ENCODE measurements at places on chromosomes 16 and 17.

GRCh38 chr16:81371106-81371505 lies 56.3 kb downstream of the GAN start:
- H3K36me3 ChIP-seq, result peaks cover 26% of the 10 kb centered on the region
- DNase-seq, result no peak
- no peaks in the 10 kb centered on the region for H3K27me3 ChIP-seq
- H3K4me3 ChIP-seq, result no peak overlapping the region
- no peak overlapping the region for H3K27ac ChIP-seq

- H3K4me1 ChIP-seq, result no peaks in the 10 kb centered on the region
- no peaks in the 10 kb centered on the region for H3K36me3 ChIP-seq
- no peak overlapping the region for H3K27ac ChIP-seq
- no peak for DNase-seq
- no peak overlapping the region for H3K4me3 ChIP-seq
Measured at GRCh38 chr16:52819405-52819804, 233.3 kb downstream of the CHD9NB start.

- no peaks in the 10 kb centered on the region for H3K36me3 ChIP-seq
- no peak overlapping the region for H3K4me3 ChIP-seq
- no peaks in the 10 kb centered on the region for H3K4me1 ChIP-seq
- H3K27ac ChIP-seq, result no peak overlapping the region
- DNase-seq, result no peak
Measured at GRCh38 chr17:55152236-55152635, 112.5 kb upstream of the HLF start.

DNA sequence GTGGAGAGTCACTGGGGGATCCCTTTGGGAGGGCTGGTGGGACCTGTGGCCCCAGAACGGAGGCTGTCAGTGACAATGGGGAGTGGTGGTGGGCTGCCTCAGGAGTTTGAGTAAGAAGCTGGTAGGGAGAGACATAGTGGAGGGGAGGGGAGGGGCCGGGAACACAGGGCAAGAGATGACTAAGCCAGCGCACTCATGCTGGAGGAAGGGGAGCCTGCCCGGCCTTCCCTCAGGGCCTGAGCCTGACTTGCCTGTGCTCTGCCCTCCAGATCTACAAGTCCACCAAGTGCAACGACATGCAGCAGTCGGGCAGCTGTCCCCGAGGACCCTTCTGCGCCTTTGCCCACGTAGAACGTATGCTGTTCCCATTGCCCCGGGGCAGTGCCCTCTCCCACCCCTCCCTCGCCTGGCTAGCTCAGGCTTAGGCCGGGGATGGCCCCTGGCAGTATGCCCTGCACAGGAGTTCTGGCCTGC lies 29.3 kb downstream of the UNC13D start:
- H3K27ac ChIP-seq, result no peak overlapping the region
- H3K36me3 ChIP-seq, result peaks cover 37% of the 10 kb centered on the region
- H3K27me3 ChIP-seq, result no peaks in the 10 kb centered on the region
- H3K4me1 ChIP-seq, result no peaks in the 10 kb centered on the region
- no peak for DNase-seq

DNA sequence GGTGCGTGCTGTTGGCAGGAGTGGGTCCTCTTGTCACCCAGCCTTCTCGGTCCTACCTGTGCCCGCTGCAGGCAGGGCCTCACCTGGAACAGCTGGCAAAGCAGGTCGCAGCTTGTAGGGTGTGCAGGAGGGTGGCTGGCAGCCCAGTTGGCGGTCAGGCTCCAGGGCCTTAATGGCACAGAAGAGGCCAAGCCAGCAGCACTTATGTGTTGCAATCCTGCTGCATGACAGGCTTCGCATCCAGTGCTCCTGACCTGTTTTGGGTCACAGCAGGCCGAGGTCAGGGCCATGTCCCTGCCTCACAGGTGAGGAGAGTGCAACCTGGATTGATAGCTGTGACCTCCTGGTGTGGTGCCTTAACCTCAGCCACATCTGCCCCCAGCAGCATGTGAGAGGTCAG lies 31.9 kb downstream of the ZC3H18 start:
- H3K4me3 ChIP-seq, result no peak overlapping the region
- H3K4me1 ChIP-seq, result no peaks in the 10 kb centered on the region
- H3K36me3 ChIP-seq, result peaks cover 55% of the 10 kb centered on the region
- no peaks in the 10 kb centered on the region for H3K27me3 ChIP-seq
- no peak overlapping the region for H3K27ac ChIP-seq

GRCh38 chr17:63309021-63309420 lies 137.1 kb downstream of the CYB561 start:
- no peak overlapping the region for H3K27ac ChIP-seq
- no peak for DNase-seq
- H3K27me3 ChIP-seq, result no peaks in the 10 kb centered on the region
- H3K4me1 ChIP-seq, result peaks cover 5% of the 10 kb centered on the region
- H3K4me3 ChIP-seq, result no peak overlapping the region

- H3K36me3 ChIP-seq, result peaks cover 10% of the 10 kb centered on the region
- no peak for DNase-seq
- peaks cover 62% of the 10 kb centered on the region for H3K4me1 ChIP-seq
- peak overlapping the region; percentile 15 for H3K4me3 ChIP-seq
Measured at GRCh38 chr16:89383095-89384003, 107.0 kb downstream of the ANKRD11 start.

DNA sequence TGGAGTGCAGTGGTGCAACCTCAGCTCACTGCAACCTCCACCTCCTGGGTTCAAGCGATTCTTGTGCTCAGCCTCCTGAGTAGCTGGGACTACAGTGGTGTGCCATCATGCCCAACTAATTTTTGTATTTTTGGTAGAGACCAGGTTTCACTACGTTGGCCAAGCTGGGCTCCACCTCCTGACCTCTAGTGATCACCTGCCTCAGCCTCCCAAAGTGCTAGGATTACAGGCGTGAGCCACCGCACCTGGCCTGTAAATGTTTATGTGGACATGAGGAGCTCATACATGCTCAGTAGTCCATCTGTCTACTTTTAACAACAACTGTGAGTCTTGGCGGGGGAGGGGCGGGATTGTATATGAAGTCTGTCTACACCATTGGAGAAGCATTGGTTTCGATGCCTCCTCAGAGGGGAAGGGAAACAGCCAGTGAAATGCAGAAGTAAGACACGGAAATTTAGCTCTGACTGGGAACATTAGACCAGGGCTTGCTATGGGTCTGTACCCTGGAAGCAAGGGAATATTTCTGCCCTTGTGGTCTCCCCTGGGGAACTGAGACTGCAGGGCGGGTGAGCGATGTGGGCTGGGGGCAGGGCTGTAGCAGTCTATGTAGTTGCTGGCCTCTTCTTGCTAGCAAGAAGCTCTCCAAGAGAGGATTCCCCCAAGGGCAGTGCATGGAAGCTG lies 9.3 kb downstream of the NUBP1 start:
- no peak overlapping the region for H3K27ac ChIP-seq
- no peaks in the 10 kb centered on the region for H3K27me3 ChIP-seq
- H3K4me3 ChIP-seq, result no peak overlapping the region

DNA sequence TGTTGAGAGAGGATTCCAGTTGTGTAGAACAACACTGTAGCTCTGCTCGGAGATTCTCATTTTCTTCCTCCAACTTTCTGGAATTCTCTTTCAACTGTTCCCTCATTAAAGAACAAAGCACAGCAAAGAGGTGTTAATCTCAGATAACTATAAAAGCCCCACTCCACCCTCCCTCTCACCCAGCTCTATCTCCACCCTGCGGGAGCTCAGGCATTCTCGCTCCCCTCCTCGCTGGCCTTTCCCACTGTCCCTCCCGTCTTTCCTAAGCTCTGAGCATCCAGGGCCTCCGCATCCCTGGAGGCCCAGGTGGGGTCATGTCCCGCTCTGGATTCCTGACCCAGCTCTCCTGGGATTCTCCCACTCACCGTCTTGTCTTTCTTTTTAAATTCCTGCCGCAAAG lies 35.1 kb downstream of the DHX38 start:
- H3K36me3 ChIP-seq, result no peaks in the 10 kb centered on the region
- no peak overlapping the region for H3K27ac ChIP-seq
- peaks cover 2% of the 10 kb centered on the region for H3K4me1 ChIP-seq

DNA sequence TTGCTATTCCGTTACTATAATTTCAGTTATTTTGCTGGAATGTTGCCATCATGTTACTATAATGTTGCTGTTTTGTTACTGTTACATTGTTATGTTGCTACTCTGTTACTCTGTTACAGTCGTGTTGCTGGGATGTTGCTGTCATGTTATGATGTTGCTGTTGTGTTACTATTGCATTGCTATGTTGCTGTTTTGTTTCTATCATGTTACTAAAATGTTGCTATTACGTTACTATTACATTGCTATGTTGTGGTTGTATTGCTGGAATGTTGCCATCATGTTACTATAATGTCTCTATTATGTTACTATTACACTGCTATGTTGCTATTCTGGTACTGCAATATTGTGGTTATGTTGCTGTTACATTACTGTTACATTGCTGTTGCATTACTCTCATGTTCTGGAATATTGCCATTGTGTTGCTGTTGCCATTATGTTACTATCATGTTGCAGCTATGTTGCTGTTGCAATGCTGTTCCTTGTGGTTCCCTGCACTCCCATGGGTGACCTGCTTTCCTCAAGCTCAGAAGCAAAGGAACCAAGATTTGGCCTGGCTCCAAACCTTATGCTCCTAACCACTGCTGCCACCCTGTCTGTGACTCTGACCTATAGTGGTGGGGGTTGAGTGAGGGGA lies 64.4 kb downstream of the ABCC6 start:
- H3K27ac ChIP-seq, result no peak overlapping the region
- no peak overlapping the region for H3K4me3 ChIP-seq
- no peak for DNase-seq
- H3K27me3 ChIP-seq, result no peaks in the 10 kb centered on the region

- no peak overlapping the region for H3K27ac ChIP-seq
- no peaks in the 10 kb centered on the region for H3K4me1 ChIP-seq
- H3K4me3 ChIP-seq, result no peak overlapping the region
- H3K36me3 ChIP-seq, result no peaks in the 10 kb centered on the region
- DNase-seq, result no peak
Measured at GRCh38 chr16:54911079-54911478, 19.6 kb upstream of the IRX5 start.

- H3K4me3 ChIP-seq, result no peak overlapping the region
- no peak overlapping the region for H3K27ac ChIP-seq
- no peaks in the 10 kb centered on the region for H3K36me3 ChIP-seq
- no peaks in the 10 kb centered on the region for H3K4me1 ChIP-seq
- no peak for DNase-seq
Measured at GRCh38 chr17:39026980-39027451, 59.8 kb upstream of the FBXO47 start.

- peaks cover 4% of the 10 kb centered on the region for H3K4me1 ChIP-seq
- no peak overlapping the region for H3K27ac ChIP-seq
- H3K36me3 ChIP-seq, result no peaks in the 10 kb centered on the region
- no peak for DNase-seq
- H3K27me3 ChIP-seq, result peaks cover 3% of the 10 kb centered on the region
- H3K4me3 ChIP-seq, result no peak overlapping the region
Measured at GRCh38 chr17:81417049-81417878, 22.0 kb downstream of the BAHCC1 start.

- peaks cover 2% of the 10 kb centered on the region for H3K4me1 ChIP-seq
- no peak for DNase-seq
- H3K27ac ChIP-seq, result no peak overlapping the region
Measured at GRCh38 chr16:81261049-81261648, 22.7 kb downstream of the BCO1 start.

Measured in activated T-helper 2 cell treated with anti-CD3 and anti-CD28 coated beads, Interferon-gamma antibody, Interleukin-2, Interleukin-4, amounts not matched to agents 10 μg/mL and 5 μg/mL and 100 μg/mL, durations not matched to agents 14 hours and 24 hours and 36 hours (primary cell).